Activated T-helper 9 cell treated with anti-CD3 and anti-CD28 coated beads, Interleukin-2, amount 50 U/mL, for 16 hours (primary cell): ENCODE measurements at places on chromosomes 11 and 22.

DNA sequence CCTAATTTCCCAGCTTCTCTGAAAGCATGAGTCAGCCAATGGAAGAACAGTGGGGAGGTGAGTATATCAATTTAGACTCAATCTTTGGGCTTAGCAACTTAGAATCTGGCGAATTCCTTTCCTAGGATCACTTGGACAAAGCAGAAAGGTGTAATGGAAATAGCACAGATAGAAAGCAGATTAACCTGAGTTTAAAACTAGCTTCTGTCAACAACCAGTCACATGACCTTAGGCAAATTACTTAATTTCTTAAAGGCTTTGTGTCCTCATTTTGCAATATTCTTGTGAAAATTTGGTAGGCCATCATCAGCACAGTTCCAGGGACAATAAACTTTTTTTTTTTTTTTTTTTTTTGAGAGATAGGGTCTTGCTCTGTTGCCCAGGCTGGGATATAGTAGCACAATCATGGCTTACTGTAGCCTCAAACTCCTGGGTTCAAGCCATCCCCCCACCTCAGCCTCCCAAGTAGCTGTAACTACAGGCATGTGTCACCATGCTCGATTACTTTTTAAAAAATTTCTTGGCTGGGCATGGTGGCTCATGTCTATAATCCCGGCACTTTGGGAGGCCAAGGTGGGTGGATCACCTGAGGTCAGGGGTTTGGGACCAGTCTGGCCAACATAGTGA lies 40.8 kb upstream of the PCF11 start:
- DNase-seq: no peak

- DNase-seq: no peak
Measured at GRCh38 chr22:37310815-37311595, 28.7 kb downstream of the CYTH4 start.

DNA sequence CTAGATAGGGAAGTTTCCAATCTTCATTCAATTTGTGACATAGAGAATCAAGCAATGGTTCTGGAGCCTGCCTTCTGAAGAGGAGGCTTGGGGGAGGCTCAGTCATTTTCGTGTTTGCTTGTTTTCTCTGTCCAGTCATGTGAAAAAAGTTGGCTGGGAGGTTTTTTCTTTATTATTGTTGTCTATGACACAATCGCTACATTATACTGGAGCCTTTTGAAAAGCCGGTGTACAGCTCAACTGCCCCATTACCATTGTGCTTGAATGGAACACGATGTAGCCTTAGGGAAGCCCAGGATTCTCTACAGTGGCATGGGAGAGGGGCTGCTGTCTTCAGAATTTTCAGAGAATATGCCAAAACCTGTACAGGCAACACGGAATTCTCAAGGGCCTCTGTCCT lies 57.9 kb upstream of the NCAM1 start:
- DNase-seq: no peak

- no peak for DNase-seq
Measured at GRCh38 chr11:112728288-112728687, 232.9 kb upstream of the NCAM1 start.

GRCh38 chr22:20388200-20388599 lies 5.8 kb upstream of the ZNF74 start:
- no peak for DNase-seq

- DNase-seq: no peak
Measured at GRCh38 chr11:26914968-26915367, 78.9 kb upstream of the FIBIN start.

GRCh38 chr11:13672576-13673210 lies 4.2 kb downstream of the FAR1 start:
- DNase-seq: no peak

DNA sequence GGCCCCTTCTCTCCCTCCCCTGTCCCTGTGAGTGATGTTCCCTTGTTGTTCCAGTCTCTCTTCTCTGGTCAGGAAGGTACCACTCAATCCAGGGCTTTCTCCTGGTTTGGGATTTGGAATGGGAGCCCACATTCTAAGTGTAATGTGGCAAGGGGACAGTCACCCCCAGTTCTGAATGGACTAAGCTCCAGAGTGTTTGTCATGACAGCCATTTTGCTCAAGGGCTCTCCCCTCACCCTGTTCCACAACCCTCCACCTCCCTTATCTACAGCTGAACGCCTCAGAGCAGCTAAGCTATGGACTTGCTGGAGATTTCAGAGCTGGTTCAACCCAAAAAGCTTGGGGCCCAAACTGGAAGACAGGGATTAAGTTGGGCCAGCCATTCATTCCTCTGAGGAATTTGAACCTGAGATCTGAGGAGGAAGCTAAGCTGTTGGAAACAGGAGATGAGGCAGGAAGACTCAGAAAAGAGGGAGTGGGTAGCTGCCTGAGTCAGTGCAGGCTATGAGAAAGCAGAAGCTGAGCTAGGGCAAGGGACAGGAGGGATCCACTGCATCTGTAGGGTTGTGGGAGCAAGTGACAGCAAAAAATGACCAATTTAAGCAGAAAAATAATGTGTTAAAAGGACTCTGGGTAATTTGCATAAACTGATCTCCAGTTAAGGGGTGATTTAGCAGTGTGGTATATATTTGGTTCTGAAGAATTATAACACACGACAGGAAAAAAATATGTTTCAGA lies 22.9 kb upstream of the FCHSD2 start:
- DNase-seq: no peak

- no peak for DNase-seq
Measured at GRCh38 chr22:40703736-40704135, 24.5 kb downstream of the MCHR1 start.

DNA sequence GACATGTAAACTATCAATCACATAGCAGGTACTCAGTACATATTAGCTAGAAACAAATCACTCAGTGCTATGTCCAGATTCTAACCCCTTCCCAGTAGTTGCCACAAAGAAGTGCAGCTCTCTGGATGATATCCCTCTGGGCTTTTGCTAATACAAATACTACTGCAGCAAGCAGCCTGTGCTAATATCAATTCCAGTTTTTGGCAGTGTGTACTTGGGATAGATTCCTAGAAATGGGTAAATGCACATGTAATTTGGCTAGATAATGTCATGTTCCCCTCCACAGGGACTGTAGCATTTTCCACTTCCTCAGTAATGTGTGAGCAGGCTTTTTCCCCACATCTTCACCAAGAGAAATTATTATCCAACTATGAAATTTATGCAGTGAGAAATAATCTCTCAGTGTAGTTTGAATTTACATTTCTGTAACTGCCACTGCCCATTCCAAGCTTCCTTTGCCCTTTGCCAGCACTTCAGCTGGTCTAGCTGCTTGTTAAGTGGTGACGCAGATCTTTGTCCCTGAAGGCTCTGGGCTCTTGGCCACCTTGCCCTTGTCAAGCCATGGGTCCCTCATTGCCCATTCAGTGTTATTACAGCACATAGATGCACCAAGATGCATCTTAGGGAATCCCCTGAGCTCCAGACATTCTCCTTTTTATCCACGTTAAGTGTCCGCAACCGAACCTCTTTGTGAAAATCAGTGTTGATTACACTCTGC lies 107.1 kb upstream of the CLPB start:
- DNase-seq: no peak

- DNase-seq: no peak
Measured at GRCh38 chr11:110518809-110519514, 89.2 kb downstream of the FDX1 start.

- DNase-seq: no peak
Measured at GRCh38 chr11:132620423-132620822, 911.9 kb downstream of the OPCML start.

GRCh38 chr22:20080445-20080775 lies 369 bp downstream of the DGCR8 start:
- peak; percentile 67 for DNase-seq

- no peak for DNase-seq
Measured at GRCh38 chr11:71307811-71308645, 55.7 kb upstream of the SHANK2 start.
